ENCODE measurements at places on chromosomes 5 and 9.

DNA sequence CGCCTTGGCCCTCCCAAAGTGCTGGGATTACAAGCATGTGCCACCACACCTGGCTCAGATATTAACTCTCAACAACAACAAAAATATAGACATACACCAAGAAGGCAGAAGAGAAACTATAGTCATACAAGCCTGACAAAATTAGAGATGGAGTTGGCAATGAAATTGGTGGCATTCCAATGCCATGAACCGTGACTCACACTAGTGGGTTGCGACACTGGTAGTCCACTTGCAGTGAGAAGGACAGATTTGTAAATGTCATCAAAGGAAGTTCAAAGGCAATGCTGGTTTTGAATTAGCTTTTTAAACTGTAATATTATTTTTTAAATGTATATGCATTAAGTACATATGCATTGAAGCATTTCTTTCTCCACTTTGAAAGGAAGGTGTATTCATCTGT is 8.5 kb upstream of the DNAJC25 start:
- DNase-seq: no peak

GRCh38 chr9:114385397-114386181 is 2.2 kb downstream of the AKNA start:
- DNase-seq: peak; percentile 89

GRCh38 chr5:134547999-134548658 is 22.7 kb downstream of the JADE2 start:
- DNase-seq: no peak

DNA sequence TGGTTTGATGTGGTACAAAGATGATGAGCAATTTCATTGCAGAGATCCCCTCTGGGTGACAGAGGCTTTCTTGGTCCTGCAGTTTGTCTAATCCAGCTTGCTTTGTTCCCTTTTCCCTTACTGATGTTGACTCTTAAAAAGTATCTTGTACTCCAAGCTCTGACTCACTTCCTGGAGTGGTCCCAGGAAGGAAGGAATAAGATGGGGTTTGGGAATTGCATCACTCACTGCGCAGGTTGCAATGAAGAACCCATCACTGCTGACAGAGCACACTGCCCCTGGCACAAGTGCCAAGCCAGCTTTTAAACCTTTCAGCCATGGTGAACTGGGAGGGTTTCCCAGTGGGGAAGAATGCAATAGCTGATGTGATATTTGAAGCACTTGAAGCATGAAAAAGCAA is 662.2 kb upstream of the CTNND2 start:
- DNase-seq: no peak

- no peak for DNase-seq
These were observed 75.1 kb downstream of the DAPK1 start for GRCh38 chr9:87572719-87573118.

- no peak for DNase-seq
These were observed 46.0 kb downstream of the TRIM32 start for GRCh38 chr9:116733010-116733641.

- DNase-seq: peak; percentile 3
These were observed 16.3 kb downstream of the TNFSF8 start for GRCh38 chr9:114914139-114914538.

DNA sequence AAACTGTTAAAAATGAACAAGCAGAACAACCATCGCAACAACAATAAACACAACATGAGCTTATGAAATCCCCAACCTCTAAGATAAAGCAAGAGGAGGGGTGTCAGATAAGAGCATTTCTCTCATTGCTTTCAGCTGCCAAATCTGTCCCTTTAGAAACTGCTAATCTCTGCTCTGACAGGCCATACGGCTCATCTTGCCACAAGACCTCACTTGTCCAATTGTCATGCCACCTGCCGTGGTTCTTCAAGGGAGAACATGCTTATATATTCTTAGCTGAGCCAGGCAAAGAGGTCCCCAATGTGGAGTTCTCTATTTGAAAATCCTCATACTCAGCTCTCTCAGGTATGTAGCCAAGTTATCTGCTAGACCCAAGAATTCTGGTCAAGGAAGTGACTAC is 405.0 kb upstream of the TNC start:
- DNase-seq: no peak

DNA sequence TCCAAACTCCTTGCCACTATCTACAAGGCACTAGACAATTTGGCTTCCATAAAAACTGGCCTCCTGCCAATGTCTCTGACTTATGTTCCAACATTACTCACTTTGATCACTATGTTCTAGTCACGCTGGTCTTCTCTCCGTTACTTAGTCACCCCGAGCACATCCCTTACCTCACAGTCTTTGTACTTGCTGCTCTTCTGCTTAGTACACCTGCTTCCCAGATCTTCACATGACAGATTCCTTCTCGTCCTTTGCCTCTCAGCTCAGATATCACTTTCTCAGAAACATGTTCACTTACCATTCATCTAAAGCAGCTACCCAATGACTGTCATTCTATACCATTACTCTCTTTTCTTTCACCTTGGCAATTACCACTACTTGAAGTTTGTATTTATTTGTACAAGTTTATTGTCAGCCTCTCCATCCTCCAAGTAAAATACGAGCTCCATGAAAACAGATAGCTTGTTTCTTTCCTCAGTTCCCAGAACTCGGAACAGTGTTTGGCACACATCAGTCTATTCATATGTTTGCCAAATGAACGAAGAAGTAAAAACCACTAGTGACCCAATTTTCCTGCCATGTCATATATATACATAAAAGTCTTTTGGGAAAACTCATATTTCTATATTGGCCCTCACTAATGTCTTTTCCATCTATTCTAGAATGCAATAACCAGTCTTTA is 5.9 kb upstream of the SLC22A5 start:
- DNase-seq: peak; percentile 53

- no peak for DNase-seq
These were observed 16.8 kb downstream of the SEMA5A start for GRCh38 chr5:9529041-9529480.

DNA sequence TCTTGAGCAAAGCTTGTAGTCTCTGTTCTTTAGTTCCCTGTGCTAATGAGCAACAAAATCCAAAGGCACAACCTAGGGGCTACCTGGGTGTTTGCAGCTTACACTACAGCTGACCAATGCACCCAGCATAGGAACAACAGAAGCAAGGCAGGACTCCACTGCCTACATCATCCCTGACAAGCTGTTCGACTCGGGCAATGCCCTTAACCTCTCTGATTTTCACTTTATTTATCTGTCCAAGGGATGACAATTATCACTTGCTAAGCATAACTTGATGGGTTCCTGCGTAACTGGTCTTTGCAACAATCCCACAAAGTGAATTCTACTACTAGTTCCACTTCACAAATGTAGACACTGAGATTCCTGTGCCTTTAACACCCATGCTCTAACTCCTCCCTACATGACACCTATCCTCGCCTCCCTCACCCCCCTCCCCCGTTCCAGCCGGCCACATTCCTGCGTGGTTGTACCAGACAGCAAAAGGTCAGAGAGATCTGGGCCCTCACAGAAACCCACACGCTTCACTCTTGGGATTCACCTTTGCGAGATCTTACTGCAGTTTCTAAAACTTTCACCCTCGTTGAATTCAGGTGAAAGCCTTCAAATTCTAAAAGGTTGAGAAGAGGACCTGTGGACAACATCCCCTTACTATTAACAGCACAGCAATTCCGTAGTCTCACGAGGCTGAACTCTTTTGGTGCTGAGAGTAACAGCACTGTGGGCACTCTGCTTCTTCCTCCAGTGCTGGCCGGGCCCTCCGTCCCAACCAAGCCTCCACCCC is 995 bp downstream of the IPPK start:
- peak; percentile 56 for DNase-seq

GRCh38 chr5:88686726-88687125 is 196.3 kb downstream of the MEF2C start:
- no peak for DNase-seq

GRCh38 chr5:120160124-120160895 is 303.8 kb upstream of the PRR16 start:
- no peak for DNase-seq

GRCh38 chr9:95511952-95512708 is 4.6 kb downstream of the PTCH1 start:
- DNase-seq: peak; percentile 81

GRCh38 chr5:62948301-62948700 is 369.7 kb downstream of the LRRC70 start:
- DNase-seq: peak; percentile 14

DNA sequence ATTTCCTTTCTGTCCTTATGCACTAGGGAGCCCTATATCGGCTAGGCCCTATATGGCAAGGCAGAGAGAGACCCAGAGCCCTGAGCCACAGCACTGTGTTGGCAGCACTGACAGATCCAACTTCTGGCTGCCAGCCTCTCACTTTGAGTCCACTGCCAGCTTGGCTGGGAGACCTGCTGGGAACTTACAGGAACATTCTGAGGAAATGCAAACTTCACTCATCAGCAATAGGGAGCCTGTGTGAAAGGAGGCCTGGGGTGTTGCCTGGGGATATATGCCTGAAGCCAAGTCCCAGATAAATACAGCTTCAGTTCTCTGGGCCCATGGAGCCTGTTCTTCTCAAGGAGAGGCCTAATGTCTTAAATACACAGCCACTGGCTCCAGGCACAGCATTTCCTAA is 78.0 kb downstream of the ADRB2 start:
- DNase-seq: no peak

DNA sequence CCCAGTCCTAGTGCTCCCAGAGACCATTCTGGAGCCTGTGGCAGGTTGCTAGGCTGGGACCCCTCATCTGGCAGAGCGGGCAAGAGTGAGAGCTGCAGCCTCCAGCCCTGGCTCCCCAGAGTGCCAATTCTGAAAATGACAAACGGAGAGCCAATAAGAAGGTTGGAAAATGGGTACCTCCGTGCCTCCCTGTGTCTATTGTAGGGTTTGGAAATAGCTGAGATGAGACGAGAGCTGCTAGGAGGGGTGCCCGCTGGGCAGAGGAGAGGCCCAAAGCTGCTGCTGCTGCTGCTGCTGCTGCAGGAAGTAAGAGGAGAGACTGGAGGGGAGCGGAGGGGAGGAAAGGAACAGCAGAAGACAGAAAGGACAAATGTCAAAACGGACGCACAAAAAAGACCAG is 36.0 kb upstream of the FUBP3 start:
- DNase-seq: no peak

GRCh38 chr5:995318-995717 is 13.3 kb upstream of the NKD2 start:
- no peak for DNase-seq

GRCh38 chr5:136006164-136006563 is 22.6 kb upstream of the TGFBI start:
- no peak for DNase-seq

DNA sequence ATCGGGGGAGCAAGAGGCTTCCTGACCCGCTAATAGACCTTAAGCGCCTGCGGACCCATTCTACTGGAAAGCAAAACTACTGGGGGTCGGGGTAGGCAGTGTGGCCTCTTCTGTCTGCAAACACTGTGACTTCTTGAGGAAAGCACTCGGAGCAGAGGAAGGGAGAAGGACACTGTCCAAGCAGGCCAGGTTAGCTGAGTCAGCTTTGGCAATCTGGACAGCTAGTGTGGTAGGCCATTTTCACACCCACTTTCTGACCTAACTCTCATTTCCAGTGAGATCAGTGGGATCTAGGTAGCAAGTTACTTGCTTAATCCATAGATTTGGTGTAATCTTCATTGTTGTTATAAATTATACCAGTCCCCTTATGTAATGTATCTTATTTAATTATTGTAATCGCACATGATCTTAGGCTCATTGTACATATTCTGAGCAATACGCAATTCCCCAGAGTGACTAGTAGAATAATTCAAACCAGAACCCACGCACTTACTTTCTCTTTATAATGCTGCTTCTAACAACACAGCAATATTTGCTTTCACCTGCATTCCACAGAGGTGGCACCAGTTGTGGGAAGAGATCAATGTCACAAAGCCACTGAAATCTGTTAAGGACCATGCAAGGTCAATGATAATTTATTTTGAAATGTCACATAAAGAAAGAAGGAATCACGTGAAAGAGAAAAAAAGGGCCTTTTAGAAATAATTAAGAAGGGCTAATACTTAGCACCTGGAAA is 82.9 kb downstream of the NREP start:
- DNase-seq: no peak

- DNase-seq: no peak
These were observed 629.7 kb upstream of the ZNF608 start for GRCh38 chr5:125376059-125376641.

DNA sequence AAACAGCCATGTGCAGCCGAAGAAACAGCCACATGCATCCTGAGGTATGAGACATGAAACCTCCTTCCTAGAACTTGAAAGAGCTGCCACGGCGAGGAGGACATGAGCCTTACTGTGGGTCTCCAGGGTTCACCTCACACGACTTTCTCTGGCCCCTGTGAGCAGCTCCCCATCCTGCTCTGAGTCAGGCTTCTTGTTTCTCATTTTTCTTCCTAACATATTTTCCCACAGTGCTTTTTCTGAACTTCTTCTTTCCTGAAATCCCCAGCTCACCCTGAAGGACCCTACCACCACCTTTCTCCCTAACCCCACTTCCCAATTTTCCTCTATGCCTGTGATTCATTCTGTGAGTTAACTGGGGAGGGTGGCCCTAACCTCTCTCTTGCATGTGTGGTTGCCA is 33.7 kb upstream of the ADRB2 start:
- DNase-seq: no peak

DNA sequence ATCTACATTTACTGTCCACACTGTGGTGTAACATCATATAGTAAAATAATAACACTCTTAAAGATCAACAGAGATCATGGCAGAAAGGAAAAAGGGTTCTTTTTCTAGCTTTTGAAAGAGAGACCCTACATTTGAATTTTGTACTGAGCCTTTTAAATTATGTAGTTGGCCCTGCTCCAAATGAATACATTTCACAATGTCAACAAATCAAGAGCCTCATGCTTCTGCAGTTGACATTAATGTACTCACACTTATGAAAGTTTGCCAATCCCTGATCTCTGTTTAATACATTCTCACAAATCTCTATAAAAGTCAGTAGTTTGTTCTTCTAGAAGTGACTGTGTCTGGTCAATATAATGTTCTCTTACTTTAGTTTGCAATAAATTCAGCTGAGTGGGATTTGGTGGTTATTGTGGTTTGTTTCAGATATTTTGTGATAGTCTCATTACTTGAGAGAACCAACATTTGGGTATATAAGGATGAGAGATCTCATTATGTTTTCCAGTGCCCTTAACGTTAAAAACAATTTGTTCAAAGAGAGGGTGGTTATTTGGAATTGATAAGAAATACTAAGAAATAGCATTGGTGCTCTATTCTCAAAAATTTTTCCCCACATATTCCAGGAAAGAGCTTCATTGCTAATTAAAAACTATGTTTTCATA is 277.8 kb upstream of the FTMT start:
- peak; percentile 34 for DNase-seq

- no peak for DNase-seq
These were observed 412.4 kb upstream of the ZNF462 start for GRCh38 chr9:106450549-106450948.

DNA sequence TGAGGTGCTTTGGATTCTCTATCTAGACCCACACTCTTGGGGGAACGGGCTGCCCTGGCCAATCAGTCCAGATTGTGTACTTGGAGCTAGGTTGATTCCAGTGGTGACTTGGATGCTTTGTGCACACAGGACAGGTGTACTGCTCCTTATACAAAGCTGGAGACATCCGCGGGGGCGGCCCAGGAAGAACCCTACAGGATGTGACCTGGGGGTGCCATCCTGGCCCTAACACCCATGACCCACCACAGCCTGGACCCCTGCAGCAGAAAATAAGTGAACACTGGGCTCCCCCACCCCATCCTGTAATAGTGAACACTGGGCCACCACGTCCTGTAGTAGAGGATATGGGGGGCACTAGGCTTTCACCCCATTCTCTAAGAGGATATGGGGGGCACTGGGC is 12.1 kb upstream of the PLEKHG4B start:
- DNase-seq: no peak

Data from OCI-M1 (cell line).